ENCODE measurements at places on chromosomes 2 and 18.

- no peak for DNase-seq
These were observed 18.7 kb upstream of the MAP4K3 start for GRCh38 chr2:39455826-39456225.

- no peak for DNase-seq
These were observed 8.6 kb downstream of the FAM124B start for GRCh38 chr2:224393157-224393872.

- no peak for DNase-seq
These were observed 101.0 kb upstream of the ZNF236 start for GRCh38 chr18:76721207-76721996.

DNA sequence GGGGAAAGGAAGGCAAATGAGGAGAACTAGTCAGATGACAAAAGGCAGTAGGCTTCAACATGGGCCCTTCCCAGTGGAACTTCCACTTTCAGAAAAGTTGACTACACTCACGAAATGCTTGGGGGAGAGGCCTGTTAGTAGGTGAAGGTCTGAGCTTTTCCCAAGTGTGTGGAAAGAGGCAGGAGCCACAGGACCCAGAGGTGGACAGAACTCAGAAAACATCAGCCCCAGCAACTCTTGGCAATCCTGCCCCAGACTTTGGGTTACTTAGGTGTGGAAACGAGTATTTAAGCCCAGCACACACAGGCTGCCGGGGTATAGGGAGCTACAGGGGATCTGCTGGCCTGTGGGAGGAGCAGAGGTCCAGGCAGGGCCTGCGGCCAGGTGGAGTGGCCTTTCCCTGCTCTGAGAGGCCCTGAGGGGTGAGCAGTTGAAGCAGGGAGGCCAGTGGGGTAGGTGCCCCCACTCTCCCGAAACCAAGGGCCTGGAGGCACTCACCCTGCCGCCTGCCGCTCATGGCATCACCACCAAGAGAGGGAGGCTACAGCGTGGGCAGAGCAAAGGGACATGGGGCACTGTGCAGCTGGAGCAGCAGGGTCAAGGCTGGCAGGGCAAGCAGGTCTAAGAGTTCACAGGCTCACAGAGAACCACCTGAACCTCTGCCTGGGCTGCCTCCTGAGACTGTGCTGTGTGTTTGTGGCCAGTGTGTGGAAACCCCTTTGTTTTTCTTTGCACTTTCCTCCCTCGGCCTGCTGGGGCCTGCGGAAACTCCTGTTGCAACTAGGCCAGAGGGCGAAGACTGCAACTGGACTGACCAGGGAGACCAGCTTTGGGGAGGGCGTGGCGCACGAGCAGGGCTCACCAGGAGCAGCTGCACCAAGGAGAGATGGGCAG is 130.7 kb upstream of the SERTAD2 start:
- no peak for DNase-seq

GRCh38 chr18:35392375-35392774 is 15.2 kb upstream of the ZNF396 start:
- DNase-seq = no peak

- no peak for DNase-seq
These were observed 385.4 kb downstream of the SOX11 start for GRCh38 chr2:6077585-6077984.

DNA sequence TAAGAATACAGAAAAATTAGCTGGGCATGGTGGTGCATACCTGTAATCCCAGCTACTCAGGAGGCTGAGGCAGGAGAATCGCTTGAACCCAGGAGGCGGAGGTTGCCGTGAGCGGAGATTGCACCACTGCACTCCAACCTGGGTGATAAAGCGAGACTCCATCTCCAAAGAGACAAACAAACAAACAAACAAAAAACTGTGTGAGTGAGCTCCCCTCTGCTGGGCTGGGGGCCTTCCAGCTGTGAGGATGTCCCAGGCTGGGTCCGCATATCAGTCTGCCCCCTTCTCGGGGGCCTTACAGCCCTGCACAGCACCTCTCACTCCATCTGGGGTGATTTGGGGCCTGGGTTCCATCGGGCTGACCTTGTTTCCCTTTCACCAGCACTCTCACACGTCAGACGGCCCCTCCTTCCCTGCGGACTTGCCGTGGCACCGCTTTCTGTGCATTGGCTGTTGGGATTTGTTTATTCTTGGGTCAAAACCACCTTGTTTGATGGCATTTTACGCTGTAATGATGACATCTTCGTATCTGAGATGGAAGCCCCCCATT is 2.8 kb upstream of the KLHL30 start:
- DNase-seq = no peak

DNA sequence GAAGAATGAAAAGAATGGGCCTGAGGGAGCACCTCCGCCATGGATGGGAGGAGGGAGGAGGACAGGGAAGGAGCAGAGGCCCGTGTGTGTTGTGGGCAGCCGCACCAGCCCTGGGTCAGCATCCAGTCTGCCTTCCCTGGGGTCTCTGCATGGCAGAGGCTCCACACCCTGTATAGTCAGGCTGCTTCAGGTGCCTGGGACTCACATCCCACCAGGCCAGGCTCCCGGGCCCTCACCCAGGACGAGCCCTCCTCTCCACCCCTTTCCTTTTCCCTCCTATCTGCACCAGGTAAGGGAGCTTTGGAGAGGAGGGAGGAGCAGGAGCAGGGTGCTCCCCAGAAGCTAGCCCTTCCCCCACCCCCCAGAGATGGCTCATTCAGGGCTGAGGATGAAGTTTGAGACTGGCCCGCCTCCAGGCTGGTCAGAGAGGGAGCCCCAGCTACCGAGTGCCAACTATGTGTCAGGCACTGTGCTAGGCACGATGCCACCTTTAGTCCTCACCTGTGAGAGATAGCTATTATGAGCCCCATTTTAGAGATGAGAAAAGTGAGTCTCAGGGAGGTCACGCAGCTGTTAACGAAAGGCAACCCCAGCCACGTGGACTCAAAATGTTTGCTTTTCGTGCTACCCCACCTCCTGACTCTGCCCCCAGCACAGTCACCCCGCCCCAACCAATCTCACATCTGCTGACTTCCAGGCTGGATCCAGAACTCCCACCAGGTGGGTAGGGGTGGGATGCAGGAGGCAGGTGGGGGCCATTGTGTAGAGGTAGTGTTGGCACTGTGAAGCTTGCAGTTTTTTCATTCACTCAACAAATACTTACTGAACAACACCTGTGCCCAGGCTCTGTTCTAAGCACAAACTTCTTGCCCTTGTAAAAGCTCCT is 242.1 kb downstream of the DYSF start:
- no peak for DNase-seq

DNA sequence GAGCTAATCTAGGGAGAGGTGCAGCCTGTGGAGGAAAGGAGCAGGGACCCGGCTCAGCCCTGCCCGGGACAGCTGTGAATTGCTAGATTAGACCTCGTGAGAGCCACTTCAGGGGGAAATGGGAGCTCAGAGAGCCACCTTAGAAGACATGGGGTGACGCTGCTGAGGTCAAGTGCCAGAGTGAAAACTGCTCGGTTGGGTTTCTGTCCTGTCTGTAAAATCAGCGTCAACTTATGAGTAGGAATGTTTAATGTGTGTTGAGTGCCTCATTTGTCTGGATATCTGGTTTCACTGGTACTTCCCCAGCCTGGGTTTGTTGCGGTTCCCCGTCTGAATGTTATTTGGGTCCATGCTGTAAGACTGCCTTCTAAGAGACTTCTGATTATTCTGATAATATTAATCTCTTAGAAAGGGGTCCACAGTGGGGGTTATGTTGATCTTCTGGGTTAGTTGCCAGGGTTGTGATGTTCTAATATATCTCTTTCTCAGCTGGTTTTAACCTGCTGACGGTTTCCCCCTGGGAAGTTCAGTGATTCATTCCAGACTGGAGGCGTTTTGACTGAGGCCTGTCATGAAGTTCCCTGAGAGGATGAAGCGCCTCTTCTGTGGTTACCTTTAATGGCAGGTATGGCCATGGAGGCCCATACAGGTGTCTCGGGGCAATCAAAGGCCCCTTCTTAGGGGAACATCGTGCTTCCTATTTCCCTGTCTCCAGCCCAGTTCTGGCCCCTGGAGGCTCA is 175.9 kb downstream of the SH3RF3 start:
- DNase-seq = no peak

- DNase-seq = no peak
These were observed 25.8 kb downstream of the XDH start for GRCh38 chr2:31388736-31389135.

DNA sequence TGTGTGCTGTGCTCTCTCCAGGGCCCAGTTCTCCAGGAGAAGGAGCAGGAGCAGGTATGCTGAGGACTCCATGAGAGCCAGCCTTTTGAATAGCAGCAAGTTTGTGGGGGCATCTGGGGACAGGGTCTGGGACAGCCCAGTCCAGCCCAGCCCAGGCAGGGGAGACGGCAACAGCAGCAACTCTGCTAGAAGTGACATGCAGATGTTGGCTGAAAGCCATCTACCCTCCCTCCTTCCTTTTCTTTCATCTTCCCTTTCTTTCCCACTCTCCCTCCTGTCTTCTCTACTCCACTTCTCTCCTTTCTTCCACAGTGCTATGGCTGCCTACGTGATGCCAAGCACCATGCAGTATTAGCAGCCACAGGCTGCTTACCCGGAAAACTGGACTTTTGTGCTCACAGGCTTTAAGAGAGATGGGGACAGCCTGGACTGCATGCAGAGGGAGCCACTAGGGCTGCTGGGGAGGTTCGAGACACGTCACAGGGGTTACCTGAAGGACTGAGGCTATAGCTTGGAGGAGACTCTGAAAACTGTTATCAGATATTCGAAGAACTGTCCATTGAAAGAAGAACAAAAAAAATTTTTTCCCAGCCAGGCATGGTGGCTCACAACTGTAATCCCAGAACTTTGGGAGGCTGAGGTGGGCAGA is 23.8 kb upstream of the YWHAQ start:
- no peak for DNase-seq

- no peak for DNase-seq
These were observed 19.8 kb upstream of the NT5DC4 start for GRCh38 chr2:112701052-112701451.

DNA sequence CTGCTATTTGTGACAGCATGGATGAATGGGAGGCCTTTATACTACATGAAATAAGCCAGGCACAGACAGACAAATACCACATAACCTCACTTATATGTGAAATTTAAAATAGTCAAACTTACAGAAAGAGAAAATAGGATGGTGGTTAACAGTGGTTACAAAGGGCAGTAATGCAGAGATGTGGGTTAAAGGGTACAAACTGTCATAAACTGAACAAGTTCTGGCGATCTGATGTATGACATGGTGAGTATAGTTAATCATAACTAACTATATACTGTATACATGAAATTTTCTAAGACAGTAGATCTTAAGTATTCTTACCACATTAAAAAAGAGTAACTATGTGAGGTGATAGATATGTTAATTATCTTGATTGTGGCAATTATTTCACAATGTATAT is 558.1 kb upstream of the ZNF804A start:
- DNase-seq = no peak

DNA sequence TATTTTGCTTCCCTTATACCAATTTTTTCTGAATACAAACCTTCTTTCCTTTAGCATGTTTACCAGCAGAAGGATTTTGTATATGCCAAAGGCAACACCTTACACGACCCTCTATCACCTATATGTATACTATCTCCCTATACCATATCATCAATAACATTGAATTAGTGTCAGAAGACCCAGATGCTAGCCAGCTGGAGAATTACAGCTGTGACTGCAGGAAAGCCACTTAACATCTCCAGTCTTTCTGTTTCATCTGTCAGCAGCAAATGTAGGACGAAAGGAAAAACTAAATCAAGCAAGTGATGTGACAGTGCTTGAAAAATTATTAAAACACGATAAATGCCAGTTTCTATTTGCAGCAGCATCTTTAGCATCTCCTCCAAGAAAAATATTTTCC is 193.7 kb downstream of the STK39 start:
- DNase-seq = no peak

DNA sequence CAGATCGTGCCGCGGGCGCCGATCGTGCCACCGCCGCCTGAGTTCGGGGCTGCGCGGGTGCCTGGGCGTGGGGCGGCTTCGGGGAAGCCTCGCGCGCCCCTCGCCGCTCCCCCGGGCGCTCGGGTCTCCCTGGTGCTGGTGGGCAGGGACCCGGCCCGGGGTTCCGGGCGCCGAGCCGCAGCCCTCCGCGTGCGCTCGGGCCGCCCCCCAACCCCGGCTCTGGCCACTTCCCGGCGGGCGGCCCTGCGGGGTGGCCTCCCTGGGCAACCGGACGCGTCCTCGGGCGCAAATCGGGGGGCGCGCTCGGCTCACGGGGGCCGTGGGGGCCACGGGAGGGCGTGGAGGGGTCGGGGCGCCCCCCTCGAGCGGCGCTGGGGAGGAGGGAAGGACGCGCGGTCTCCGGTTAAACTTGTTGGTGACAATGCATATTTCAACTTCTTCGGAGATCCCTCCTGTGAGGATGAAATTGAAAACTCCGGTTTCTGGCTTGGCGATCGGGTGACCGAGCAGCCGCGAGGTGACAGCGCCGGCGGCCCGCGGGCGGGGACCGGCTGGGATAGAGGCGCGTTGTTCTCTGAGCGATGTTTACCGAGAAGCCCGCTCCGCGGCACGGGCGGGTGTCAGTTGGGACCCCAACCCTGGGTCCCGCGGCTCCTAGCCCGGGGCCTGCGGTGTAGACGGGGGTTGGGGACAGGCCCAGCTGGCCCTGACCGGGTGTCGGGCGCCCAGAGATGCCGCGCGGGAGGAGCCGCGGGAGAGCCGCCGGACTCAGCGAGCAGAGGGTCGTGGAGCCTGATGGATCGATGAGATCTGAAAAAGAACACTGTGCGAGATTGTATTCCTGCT is 676 bp downstream of the SH3BP4 start:
- no peak for DNase-seq

DNA sequence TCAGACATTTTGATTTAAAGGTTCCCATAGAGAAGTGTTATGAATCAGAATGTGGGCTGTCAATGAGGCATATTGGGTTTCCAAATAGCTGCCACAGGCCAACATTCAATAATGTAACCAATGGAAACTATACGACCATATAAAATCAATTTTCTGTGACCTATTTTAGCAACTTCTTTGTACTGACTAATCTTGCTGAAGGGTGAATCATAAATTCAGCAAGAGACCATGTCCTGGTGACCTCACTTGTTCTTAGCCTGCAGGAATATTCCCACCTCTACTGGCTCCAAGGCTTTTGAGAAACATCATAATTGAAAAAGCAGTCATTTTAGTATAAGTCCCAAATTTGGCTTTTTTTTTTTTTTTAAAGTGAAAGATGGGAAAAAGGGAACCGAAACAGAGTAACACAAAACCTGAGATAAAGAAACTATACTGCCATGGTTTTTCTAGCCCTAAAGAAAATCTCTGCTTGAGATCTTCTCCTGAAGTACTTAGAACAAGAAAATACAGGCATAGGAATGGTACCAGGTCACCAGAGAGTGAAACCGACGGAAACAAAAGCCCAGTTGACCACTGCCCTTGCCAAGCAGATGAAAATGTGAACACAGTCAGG is 32.1 kb downstream of the PLEKHM3 start:
- DNase-seq = no peak

- DNase-seq = no peak
These were observed 284.8 kb upstream of the CYRIA start for GRCh38 chr2:16950436-16950835.

- no peak for DNase-seq
These were observed 141.5 kb upstream of the PKDCC start for GRCh38 chr2:41906338-41906725.

DNA sequence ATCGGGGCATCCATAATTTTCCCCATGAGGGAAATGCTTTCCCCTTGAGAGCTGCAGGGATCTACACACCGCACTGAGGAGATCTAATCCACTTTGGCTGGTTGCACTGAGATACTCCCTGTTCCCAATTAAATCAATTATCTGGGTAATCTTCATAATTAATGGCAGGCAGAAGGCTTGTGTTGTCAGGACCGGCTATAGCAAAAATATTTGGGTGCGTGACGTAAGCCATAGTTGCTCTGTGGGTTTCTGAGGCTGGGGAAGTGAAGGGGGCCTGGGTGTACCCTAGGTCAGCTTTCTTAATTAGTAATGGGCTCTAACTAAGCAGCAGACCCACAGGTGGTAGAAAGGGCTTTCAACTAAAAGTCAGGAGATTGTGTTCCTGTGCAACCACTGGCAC is 62.8 kb upstream of the UPP2 start:
- DNase-seq = no peak
